ENCODE measurements at places on chromosomes 12 and 14.
A peak's percentile ranks its signal among the peaks of the same experiment; 100 is the strongest.

GRCh38 chr14:28875934-28876571, 109.5 kb downstream of the FOXG1 start:
- DNase-seq = no peak

GRCh38 chr12:68113644-68114043, 45.9 kb downstream of the IFNG start:
- DNase-seq = peak; percentile 38

DNA sequence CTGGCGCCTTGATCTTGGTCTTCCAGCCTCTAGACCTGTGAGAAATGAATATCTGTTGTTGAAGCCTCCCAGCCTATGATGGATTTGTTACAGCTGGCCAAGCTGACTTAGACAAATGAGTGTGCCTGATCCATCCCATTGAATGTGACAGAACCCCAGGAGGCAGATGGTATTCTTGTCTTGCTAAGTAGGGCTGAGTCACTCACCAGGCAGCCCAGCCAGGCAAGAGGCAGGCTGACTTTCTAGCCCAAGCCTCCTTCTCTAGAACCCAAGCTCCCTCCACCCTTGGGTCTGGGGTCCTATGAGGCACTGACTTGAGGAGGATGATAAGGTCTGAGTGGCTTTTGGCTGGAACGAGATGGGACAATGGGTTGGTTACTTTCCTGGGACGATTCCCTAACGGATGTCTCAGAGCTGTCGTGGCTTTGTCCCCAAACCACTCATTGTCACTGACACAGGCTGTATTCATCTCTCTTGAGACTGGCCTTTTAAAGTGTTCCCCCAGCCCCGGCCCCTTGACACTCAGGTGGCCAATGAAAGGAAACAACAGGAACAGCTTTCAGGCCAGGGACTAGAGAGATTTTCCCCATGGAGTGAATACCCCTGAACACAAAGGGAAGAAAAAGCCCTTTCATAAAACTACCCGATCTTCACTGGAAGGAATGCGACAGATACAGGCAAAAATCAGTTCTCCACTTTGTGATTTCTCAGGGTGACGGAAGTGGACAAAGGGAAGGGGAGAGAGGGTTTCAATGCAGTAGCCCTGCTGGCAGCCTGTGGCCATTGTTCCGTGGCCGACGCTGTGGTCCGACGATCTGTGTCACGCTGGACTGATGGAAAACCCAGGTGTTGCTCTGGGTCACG, 264.2 kb downstream of the AACS start:
- DNase-seq = no peak

GRCh38 chr14:90345239-90345557, 13.5 kb upstream of the NRDE2 start:
- no peak for DNase-seq

- no peak for DNase-seq
Observed at GRCh38 chr12:130827432-130827831, 11.6 kb downstream of the STX2 start.

DNA sequence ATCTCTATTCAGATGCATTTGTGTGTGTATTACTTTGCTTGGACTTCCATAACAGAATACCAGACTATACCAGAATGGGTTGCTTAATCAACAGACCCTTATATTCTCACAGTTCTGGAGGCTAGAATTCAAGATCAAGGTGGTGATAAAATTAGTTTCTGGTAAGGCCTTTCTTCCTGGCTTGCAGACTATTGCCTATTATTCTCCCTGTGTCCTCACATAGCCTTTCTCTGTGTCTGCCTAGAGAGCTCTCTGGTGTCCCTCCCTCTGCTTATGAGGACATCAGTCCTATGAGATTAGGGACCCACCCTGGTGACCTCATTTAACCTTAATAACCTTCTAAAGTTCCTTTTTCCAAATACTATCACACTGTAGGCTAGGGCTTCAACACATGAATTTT, 106.0 kb downstream of the FAR2 start:
- no peak for DNase-seq

- DNase-seq = no peak
Observed at GRCh38 chr12:15688202-15688736, 100.9 kb downstream of the EPS8 start.

DNA sequence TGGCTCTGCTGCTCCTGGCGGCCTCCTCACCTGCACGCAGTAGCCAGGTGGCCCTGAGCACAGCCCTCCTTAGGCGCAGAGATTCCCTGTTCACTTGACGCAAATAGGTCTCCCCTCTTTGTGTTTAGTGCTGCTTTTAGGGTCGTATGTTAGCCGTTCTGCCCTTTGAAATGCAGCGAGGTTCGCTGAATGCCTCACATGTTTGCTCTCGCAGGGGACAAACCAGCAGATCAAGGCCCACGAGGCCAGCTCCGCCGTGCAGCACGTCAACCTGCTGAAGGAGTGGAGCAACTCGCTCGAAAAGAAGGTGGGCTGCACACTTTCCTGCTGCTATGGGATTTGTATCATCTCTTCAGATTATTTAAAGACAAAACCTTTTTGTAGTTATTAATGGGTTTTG, 31.4 kb upstream of the AMN start:
- no peak for DNase-seq

DNA sequence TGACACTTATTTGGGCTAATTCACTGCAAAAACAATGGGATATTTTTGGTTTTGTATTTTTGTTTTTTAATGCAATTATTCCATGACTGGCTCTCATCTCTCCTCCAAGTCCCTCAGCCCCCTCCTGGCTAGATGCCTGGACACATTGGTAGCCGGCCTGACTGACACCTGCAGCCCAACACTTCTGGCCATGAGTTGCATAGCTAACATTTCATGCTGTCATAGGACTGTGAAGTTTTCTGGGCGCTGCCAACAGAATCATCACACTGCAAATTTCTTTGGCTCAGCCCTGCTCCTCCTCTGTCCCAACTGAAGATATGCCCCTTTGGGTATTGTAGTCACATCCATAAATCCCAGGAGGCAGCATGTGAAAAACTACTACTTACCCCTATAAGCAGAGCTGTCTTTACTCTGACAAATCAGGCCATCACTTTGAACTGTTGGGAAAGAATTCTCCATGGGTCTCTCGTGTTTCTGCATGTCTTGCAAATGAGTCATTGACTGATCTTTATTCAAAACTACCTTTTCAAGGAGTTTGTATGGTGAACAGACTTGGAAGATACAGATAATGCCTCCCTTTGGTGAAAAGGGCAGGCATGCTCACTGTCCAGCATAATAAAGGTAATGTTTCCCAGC, 126.7 kb upstream of the LGR5 start:
- no peak for DNase-seq

DNA sequence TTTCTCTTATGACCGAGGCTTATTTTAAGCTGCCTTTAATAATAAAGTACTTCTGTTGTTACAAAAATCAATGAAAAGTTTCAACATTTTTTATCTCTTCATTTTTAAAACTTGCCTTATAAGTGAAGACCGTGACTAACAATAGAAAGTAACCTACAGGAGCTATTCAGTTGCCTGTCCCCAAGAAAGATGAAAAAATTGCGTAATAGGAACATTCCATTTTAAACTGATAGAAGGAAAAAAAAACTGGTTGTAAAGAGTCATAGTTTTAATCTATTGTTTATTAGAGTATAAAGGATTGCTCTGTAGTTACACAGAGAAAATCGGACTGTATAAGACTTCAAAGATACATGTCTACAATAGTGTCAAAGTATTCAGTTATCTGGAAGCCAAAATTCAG, 83.3 kb downstream of the DAAM1 start:
- no peak for DNase-seq

DNA sequence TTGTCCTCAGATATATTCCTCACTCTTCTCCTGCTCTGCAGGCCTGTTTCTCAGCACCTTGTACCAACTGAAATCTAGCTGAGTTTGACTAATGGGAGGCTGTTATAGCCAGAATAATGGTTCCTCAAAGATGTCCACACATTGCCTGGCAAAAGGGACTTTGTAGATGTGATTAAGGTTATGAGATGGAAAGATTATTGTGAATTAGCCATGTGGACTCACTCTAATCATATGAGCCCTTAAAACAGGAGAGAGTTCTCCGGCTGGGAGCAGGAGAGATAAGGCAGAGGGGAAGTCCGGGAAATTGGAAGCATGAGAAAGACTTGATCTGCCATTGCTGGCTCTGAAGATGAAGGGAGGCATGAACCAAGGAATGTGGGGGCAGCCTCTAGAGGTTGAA, 40.0 kb upstream of the KTN1 start:
- DNase-seq = no peak

GRCh38 chr12:77667101-77667500, 163.6 kb upstream of the NAV3 start:
- DNase-seq = no peak

- DNase-seq = no peak
Observed at GRCh38 chr12:2640281-2640680, 154.5 kb upstream of the FKBP4 start.

DNA sequence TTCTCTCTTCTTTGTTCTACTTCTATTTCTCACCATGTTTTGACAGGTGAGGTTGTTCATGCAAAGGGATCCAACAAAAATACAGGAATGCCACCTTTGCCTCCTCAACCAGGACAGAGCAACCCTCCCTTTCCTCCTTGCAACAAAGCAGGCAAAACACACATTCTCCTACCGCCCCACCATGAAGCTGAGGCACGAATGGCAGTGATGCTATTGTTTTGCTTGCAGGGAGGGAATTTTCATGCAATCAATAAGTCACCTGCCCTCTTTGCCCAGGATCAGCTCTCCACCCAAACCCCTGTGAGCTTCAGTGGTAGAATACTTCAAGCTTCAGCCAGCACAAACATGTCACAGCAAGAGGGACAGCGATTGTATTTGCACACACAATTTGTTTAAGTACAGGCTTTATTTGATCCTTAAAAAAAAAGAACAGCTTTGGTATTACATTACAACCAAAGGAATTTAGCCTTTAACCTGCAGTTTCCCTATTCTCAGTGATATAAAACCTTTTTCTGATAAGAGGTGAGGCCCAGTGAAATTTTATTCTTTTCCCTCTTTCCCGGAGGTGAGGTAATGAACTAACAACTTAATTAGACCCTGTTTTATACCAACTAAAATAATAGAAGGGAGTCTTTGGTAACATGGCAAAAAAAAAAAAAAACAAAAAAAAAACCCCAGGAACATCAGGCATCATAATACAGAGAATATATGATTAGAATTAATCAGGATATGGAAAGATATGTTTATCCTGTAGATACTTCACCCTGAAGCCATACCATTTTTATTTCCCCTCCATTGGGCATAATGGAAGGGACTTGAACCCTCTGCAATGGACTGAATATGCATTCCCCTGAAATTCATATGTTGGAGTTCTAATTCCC, 87.0 kb upstream of the EEA1 start:
- DNase-seq = no peak

GRCh38 chr14:31336646-31337045, 83.7 kb downstream of the HEATR5A start:
- DNase-seq = no peak

DNA sequence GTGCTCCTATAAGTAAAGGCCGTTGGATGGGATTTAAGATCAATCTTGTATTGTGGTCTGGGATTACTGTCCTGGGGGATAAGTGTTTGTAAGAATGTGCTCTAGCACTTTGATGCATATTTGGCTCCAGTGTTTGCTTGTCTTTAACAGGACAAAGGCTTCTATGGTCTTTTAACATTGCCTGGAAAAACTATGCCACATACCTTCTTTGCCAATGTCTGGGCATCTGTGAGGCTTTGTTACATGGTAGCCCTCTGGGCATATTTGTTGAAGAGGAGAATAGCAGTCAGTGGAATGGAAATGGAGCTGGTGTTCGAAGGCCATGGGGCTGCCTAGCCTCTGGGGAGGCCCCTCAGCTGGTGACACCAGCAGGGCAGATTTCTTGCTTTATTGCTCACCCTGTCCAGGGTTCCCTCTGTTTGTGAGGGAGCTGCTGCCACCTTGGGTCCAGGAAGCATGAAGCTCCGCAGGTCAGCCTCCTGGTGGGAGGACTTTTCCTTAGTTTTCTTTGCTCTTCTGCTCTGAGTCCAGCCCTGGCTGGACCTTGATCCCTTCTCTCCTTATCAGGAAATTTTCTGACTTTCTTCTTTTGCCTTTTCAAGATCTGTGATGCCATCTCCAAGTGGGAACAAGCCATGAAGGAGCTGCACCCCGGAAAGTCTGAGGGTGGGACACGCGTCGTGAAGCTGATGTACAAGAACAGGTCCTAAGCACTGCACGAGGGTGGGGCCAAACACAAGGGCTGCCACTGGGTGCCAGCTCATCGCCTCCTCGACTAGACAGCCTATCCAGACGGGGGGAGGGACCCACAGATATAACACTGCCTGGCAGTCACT, 19.5 kb downstream of the PIGH start:
- no peak for DNase-seq

- DNase-seq = no peak
Observed at GRCh38 chr12:99431203-99431602, 216.3 kb upstream of the GARIN6 start.

DNA sequence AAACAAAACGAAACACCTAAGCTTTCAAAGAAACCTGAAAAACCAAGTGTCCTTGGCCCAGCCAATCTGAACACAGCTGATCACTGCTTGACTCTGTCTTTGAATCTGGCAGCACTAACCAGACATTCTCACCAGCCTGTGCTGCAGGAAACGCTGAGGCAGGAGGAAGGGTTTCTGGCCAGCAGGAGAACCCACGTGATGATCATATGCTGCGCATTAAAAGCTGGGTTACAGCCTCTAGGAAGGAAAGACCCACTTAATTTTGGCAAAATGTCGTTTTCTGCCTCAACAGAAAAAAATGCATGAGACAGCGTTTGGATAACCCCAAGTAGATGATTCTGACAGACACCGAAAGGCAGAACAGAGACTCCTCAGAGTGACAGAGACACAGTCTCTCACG, 9.8 kb downstream of the APPL2 start:
- DNase-seq = peak; percentile 60

DNA sequence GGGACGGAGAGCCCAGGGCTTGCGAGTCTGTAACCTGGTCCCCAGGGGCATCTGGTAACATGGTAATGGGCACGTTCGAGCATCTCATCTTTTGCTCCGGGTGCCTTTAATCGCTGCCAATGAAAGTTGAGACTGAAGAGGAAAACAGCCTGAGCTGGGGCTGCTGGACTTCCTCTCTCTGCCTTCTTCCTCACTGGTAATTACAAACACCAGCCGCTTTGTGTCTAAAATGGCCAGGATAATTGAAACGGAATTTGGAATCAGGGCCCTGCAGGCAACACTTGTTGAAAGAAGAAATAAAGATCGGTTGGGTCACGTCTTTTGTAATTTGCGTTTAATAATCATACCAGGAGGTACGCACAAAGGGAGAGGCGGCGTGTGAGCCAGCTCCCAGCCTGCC, 51.5 kb upstream of the GPATCH2L start:
- no peak for DNase-seq

- no peak for DNase-seq
Observed at GRCh38 chr12:39364196-39364595, 78.7 kb downstream of the KIF21A start.

- no peak for DNase-seq
Observed at GRCh38 chr14:51603495-51603894, 48.2 kb upstream of the FRMD6 start.

Measured in activated CD4-positive, alpha-beta T cell treated with anti-CD3 and anti-CD28 coated beads, Interleukin-2, amount 10 ng/mL, durations not matched to agents 7 days and 5 days (primary cell).